ENCODE measurements at places on chromosomes 7 and 10.

DNA sequence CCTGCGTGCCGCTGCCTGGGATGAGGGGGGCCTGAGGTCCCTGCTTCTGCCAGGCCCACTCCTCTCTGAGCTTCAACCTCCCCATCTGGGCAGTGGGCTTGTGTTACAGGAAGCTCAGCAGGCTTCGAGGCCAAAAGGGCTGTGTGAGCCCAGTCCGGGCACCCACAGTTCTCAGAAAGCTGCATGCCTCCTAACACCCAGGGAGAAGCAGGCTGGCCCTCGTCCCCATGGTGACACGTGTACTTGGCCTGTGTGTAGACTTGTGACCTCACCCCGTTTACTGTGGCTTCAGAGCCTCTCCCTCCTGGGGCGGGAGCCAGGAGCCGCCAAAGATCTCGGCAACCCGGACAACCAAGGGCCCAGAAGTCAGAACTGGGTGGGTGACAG, 2.2 kb upstream of the GRIFIN start:
- DNase-seq, result peak; percentile 72

DNA sequence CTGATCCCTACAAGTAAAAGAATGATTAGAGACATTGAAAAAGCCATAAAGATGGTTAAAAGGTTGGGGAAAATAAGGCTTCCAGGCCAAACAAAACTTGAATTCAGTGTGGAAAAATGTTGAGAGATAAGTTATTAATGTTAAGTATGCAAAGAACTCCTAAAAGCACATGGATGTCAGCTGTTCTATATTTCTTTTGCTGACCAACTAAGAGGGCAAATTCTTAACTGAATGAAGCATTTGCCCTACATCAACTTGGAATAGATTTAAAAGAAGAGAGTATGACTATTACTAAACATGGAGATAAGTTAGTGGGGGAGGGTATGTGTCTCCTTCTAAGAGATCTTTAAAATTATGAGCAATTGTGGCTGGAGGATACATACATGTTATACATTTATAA, 124.8 kb downstream of the KIAA1217 start:
- no peak for DNase-seq

DNA sequence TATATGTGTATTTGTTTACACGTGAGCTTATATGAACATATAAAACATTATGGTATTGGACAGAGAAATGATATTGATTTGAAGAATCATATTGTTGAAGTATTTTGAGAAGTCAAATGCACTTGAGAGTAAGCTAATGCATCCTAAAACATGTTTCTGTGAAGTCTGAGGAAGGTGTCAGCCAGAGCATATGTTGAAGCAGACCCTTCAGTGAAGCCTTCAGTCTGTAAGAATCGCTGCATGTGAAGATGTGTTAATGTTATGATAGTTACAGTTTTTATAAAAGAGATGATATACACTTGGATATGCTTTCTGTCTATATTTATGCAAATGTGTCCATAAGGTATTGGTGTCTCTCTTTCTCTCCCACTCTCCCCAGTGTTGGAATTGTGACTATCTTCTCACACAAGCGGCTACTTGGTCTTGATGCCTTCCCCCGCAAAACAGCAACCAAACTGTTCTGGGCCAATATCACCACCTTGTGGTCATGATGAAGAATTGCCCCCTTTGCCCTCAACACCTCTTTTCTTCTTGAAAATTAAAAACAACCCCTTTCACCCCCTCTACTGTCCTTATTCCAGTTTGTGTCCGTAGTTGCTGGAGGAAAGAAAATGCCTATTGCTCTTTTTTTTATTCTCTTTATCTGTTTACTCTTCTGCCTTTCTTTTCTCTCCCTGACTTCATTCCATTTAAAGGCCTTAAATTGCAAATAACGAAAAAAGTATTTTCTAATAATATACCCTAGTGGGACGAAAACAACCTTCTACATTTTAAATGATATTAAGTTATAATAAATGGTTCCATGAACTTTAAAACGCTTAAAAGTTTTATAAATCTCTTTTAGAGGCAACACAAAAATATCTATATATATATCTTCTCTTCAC, 64.9 kb downstream of the IKZF1 start:
- DNase-seq, result no peak

- no peak for DNase-seq
Observed at GRCh38 chr7:102285540-102286236, 980 bp upstream of the SH2B2 start.

DNA sequence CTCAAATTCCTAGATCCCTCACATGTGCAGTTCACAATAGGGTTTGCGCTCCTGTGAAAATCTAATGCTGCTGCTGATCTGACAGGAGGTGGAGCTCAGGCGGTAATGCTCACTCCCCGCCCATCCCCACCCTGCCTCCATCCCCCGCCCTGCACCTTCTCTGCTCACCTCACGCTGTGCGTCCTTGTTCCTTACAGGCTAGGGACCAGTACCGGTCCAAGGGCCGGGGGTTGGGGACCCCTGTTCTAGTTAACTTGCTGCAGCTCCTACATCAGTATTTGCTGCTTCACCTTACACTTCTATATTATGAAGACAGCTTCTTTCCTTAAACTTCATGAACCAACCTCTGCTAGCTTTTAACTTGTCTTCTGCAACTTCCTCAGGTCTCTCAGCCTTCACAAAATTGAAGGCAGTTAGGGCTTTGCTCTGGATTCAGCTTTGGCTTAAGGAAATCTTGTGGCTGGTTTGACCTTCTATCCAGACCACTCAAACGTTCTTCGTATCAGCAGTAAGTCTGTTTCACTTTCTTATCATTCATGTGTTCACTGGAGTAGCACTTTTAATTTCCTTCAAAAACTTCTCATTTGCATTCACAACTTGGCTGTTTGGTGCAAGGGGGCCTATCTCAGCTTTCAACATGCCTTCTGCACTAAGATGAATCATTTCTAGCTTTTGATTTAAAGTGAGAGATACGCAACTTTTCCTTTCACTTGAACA, 1.7 kb upstream of the TNKS2 start:
- peak; percentile 64 for DNase-seq

DNA sequence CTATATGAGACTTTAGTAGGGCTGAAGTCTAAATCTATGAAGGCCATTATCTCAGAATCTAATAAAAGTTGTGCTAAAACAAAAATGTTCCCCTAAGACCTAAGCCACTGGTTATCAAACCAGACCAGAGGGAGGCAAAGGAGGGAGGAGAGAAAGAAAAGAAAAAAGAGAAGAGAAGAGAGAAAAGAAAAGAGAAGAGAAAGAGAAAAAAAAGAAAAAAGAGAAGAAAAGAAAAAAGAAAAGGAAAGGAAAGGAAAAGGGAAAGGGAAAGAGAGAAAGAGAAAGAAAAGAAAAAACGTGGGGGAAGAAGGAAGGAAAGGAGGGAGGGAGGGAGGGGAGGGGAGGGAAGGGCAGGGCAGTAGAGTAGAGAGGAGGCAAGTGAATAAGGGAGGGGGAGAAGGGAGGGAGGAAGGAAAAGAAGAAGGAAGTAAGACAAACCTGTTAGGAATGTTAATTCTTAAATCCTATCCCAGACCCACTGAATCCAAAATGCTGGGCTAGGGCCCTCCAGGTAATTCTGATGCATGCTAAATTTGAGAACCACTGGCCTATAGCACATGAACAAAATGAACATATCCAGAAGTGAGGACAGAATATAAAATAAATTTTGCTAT, 98.9 kb downstream of the TPK1 start:
- DNase-seq, result no peak

DNA sequence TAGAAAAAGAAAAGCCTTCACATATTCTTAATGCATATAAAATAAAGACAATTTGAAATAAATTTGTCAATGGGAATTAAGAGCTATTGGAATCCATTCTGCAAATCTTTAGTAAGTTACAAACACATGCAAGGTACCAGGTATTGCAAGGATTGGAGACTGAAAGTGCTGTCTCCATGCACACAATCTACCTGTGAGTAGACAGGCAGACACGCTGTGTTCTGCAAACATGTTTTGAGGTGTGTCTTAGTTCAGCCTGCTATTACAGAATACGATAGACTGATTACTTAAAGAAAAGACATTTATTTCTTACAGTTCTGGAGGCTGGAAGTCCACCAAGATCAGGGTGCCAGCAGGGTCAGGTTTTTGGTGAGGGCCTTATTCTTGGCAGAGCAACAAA, 10.0 kb downstream of the NMT2 start:
- DNase-seq, result no peak

GRCh38 chr10:2076528-2076927, 339.2 kb upstream of the ADARB2 start:
- no peak for DNase-seq

- DNase-seq, result no peak
Observed at GRCh38 chr7:106070567-106071254, 41.4 kb downstream of the SYPL1 start.

Measured in right lobe of liver (tissue), 6 donors.